Cardiac muscle cell (in vitro differentiated cells and primary cell): ENCODE measurements at places on chromosomes 2 and 18. TPM values are rescaled to one million over a fixed set of nuclear protein-coding genes. Genes with fewer than 3 reads are reported as not detected.
A peak's percentile ranks its signal among the peaks of the same experiment; 100 is the strongest.

DNA sequence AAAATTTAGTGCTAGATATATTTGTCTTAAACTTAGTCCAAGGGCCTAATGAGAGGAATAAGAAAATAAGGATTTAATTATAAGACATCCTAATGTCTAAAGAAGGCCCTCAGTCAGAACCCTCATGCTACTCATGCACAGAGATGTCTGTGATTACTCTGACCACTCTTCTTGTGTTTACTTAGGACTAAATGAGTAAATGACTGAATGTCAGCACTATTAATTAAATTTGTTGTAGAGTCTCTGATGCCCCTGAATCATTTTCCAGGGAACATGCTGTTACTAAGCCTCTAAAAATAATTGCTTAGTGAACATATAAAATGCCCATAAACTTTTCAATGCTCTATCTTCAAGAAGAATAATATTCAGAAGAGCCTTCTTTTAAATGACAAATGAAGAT lies 32.4 kb downstream of the GULP1 start:
- H3K4me1 ChIP-seq: peaks cover 21% of the 10 kb centered on the region
- no peaks in the 10 kb centered on the region for H3K27me3 ChIP-seq
- H3K4me3 ChIP-seq: no peak overlapping the region
- no peak for DNase-seq

DNA sequence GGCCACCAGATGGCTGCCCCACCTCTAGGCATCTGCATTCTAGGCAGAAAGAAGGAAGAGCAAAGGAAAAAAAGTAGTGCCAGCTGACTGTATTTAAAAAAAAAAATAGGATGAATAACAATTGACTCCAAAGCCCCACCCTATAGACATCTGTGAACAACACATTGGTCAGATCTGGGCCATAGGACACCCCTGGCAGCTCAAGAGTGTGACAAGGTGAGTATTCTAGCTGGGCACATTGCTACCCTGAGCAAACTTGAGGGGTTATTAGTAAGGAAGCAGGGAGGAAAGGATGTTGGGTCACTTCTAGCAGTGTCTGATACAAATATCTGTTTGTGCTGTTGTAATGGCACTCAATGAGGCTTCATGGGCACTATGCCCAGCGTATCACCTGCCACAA lies 58.6 kb upstream of the NPAS2 start:
- no peaks in the 10 kb centered on the region for H3K4me1 ChIP-seq
- H3K36me3 ChIP-seq: no peaks in the 10 kb centered on the region
- DNase-seq: no peak
- no peaks in the 10 kb centered on the region for H3K27me3 ChIP-seq

GRCh38 chr2:240974771-240975572 lies 23.4 kb upstream of the SNED1 start:
- H3K4me3 ChIP-seq: no peak overlapping the region
- H3K36me3 ChIP-seq: no peaks in the 10 kb centered on the region
- peaks cover 11% of the 10 kb centered on the region for H3K27me3 ChIP-seq
- no peaks in the 10 kb centered on the region for H3K4me1 ChIP-seq
- no peak for DNase-seq

DNA sequence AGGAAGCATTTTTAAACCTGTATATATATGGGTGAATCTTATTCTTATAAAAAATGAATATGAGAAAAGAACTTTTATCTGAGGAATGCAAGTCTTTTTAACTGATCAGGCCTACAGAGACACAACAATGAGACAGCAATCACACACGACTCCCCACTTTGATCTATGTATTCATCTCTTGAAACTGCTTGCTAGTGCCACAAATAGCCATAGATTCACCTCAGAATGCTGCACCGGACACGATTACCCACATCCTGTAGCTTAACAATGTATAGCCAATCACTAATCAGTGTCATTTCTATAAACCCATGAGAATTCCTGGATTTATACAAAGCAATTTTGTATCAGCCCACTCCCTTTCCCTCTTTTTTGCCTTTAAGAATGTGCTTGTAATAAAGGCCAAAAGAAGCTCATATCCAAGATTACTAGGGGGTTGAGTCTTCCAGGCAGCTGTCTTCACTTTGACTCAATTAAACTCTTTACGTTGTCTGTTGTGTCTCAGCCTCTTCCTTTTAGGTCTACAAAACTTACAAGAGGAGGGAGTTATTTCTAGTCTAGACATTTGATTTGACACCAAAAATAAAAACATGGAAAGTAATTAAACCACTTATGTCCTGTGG lies 94.9 kb downstream of the MBD2 start:
- H3K4me1 ChIP-seq: peaks cover 11% of the 10 kb centered on the region
- no peaks in the 10 kb centered on the region for H3K36me3 ChIP-seq
- DNase-seq: no peak
- no peaks in the 10 kb centered on the region for H3K27me3 ChIP-seq
- no peak overlapping the region for H3K27ac ChIP-seq

GRCh38 chr2:88170472-88170892 lies 336 bp downstream of the THNSL2 start:
- no peaks in the 10 kb centered on the region for H3K4me1 ChIP-seq
- peak overlapping the region; percentile 35 for H3K4me3 ChIP-seq
- no peaks in the 10 kb centered on the region for H3K36me3 ChIP-seq

GRCh38 chr2:190036071-190036470 lies 26.5 kb downstream of the MSTN start:
- DNase-seq: no peak
- H3K27me3 ChIP-seq: peaks cover 12% of the 10 kb centered on the region
- H3K27ac ChIP-seq: no peak overlapping the region
- no peaks in the 10 kb centered on the region for H3K36me3 ChIP-seq
- H3K4me1 ChIP-seq: peaks cover 7% of the 10 kb centered on the region

DNA sequence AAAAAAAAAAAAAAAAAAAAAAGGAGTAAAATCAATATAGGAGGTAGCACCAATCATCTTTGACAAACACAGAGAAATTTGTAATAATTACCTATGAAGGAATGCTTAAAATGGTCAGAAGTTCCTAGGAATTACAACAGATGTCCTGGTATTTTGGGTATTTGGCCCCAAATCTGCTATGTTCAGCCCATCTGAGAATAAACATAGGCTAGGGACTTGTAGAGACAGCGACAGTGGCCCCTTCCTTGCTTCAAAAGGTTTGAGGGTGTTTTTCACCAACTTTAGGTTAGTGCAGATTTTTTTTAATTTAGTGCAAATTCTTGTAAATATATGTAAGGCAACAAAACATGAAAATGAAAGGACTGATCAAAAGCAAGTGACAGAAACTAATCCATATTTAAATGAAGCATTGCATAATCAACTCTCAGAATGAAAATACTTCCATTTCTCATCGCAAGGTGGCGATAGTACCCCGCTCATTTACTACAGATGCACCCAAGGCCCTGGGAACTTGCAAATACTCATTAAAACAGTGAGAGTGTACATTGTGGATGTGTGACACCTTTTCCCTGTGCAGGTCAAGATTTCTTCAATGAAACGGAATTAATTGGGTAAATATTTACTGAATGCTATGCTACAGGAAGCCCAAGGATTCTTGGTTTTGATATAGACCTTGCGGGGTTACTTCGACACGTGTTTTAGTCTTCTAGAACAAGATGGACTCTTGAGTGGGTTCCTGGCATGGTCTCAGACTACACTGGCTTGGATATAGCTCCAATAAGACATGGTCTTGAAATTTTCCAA lies 44.6 kb downstream of the FAM124B start:
- H3K4me1 ChIP-seq: no peaks in the 10 kb centered on the region
- no peaks in the 10 kb centered on the region for H3K27me3 ChIP-seq
- no peak overlapping the region for H3K4me3 ChIP-seq
- no peak overlapping the region for H3K27ac ChIP-seq
- no peaks in the 10 kb centered on the region for H3K36me3 ChIP-seq

- no peak overlapping the region for H3K27ac ChIP-seq
- no peaks in the 10 kb centered on the region for H3K36me3 ChIP-seq
- no peaks in the 10 kb centered on the region for H3K4me1 ChIP-seq
- H3K4me3 ChIP-seq: no peak overlapping the region
- no peak for DNase-seq
Measured at GRCh38 chr2:204415406-204416181, 129.7 kb upstream of the PARD3B start.

DNA sequence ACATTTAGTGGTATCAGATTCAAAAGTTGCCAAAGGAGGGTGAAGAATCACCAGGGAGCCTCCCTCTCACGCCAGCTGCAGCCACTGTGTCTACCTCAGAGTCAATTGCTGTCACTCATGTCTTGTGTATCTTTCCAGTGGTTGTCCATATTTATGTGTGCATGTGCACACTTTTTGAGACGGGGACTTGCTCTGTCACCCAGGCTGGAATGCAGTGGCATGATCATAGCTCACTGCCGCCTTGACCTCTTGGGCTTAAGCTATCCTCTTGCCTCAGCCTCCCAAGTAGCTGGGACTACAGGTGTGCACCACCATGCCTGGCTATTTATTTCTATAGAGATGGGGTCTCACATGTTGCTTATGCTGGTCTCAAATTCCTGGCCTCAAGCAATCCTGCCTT lies 4.0 kb downstream of the MOCOS start:
- H3K36me3 ChIP-seq: no peaks in the 10 kb centered on the region
- no peak overlapping the region for H3K4me3 ChIP-seq
- H3K4me1 ChIP-seq: no peaks in the 10 kb centered on the region
- H3K27ac ChIP-seq: no peak overlapping the region
- H3K27me3 ChIP-seq: peaks cover 46% of the 10 kb centered on the region

GRCh38 chr18:28729321-28729720 lies 552.4 kb upstream of the CDH2 start:
- no peak overlapping the region for H3K27ac ChIP-seq
- H3K36me3 ChIP-seq: no peaks in the 10 kb centered on the region
- peaks cover 4% of the 10 kb centered on the region for H3K4me1 ChIP-seq
- H3K4me3 ChIP-seq: no peak overlapping the region
- no peaks in the 10 kb centered on the region for H3K27me3 ChIP-seq
- no peak for DNase-seq

GRCh38 chr2:113105047-113105785 lies 22.2 kb upstream of the IL1RN start:
- no peak for DNase-seq
- no peak overlapping the region for H3K27ac ChIP-seq
- no peak overlapping the region for H3K4me3 ChIP-seq
- no peaks in the 10 kb centered on the region for H3K4me1 ChIP-seq
- no peaks in the 10 kb centered on the region for H3K36me3 ChIP-seq
- no peaks in the 10 kb centered on the region for H3K27me3 ChIP-seq

DNA sequence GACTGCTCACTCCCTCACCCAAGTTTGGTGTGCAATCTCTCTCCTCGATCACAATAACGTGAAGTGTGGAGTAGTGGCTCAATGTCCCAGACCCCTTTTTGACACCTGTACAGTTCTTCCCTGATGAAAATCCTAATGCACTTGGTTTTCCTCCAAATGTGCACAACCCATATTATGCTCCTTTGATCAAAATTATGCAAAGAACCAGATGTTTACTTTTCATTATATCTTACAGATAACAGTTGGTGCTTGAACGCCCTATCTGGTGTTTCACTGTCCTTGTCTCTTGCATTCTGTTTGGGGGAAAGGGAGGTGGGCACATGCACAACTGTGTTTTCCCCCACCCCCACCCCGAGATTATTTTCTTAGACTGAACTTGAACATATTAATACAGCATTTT lies 85.0 kb upstream of the CREB1 start:
- no peak overlapping the region for H3K4me3 ChIP-seq
- DNase-seq: no peak
- H3K27me3 ChIP-seq: no peaks in the 10 kb centered on the region
- H3K27ac ChIP-seq: no peak overlapping the region
- H3K4me1 ChIP-seq: peaks cover 10% of the 10 kb centered on the region

DNA sequence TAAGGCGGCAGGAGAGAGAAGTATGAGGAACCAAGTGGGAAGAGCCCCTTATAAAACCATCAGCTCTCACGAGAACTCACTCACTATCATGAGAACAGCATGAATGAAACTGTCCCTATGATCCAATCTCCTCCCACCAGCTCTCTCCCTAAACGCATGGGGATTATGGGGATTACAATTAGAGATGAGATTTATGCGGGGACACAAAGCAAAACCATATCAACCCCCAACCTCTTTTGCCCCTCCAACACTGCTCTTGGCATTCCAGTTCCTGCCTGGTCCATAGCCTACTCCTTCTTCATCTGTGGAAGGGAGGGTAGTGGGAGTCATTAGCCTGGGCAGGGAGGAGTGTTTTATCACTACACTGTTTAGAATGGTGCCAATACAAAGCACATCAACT lies 1.4 kb upstream of the EHD3 start:
- no peaks in the 10 kb centered on the region for H3K27me3 ChIP-seq
- no peak overlapping the region for H3K27ac ChIP-seq
- H3K4me3 ChIP-seq: no peak overlapping the region
- peaks cover 21% of the 10 kb centered on the region for H3K4me1 ChIP-seq
- no peak for DNase-seq
- H3K36me3 ChIP-seq: no peaks in the 10 kb centered on the region

DNA sequence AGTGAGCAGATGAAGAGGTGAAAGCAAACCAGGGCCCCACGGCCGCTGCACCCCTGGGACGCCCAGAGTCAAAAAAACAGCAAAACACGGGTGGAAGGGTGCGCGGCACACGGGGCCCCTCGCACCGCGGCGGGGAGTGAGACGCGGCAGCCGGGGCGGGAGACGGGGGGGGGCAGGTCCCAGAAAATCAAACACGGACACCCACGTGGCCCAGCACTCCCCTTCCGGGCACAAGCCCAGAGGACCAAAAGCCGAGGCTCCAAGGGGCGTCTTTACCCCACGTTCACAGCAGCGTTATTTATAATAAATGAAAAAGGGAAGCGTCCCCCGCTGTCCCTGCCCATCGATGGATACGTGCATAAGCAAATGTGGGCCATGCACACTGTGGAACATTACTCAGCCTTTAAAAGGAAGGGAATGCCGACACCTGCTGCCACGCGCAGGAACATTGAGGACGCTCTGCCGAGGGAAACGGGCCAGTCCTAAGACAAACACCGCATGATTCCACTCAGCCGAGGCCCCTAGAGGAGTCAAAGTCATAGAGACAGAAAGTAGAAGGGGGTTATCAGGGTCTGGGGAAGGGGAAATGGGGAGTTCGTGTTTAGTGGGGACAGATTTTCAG lies 677 bp upstream of the COPS9 start:
- DNase-seq: no peak
- H3K27me3 ChIP-seq: no peaks in the 10 kb centered on the region
- H3K4me1 ChIP-seq: peaks cover 7% of the 10 kb centered on the region
- peak overlapping the region; percentile 89 for H3K4me3 ChIP-seq

DNA sequence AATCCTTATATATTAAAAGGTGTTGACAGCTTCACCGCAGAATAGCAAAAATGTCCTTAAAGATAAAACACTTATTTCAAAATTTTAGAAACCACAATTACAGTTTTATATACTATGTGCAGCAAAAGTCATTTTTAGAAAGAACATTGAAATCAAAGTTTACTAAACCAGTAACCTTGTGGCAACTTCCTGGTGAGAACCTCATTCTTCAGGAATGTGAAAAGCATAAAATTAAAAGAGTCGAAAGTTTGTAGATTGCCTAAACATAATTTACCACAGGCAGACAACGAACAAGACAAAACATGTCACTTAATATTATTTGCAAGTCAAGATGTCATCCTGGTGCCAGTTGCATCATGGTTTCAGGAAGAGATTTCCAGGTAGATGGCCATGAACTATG lies 108.3 kb upstream of the NRP2 start:
- H3K4me3 ChIP-seq: no peak overlapping the region
- no peaks in the 10 kb centered on the region for H3K27me3 ChIP-seq
- H3K4me1 ChIP-seq: no peaks in the 10 kb centered on the region
- no peaks in the 10 kb centered on the region for H3K36me3 ChIP-seq

COL4A4 gene
- 0.14 and 0.15 TPM in 2 replicates for total RNA-seq

GRHL1 gene
- total RNA-seq: 1.3 and 1.5 TPM in 2 replicates

ZNF521 gene
- total RNA-seq: 152 and 442 TPM in 2 replicates
